Cortex of kidney (tissue), 1 donor: ENCODE measurements at places on chromosomes 7 and 10.

- DNase-seq: no peak
These were observed 41.9 kb downstream of the TAS2R41 start for GRCh38 chr7:143519411-143520131.

DNA sequence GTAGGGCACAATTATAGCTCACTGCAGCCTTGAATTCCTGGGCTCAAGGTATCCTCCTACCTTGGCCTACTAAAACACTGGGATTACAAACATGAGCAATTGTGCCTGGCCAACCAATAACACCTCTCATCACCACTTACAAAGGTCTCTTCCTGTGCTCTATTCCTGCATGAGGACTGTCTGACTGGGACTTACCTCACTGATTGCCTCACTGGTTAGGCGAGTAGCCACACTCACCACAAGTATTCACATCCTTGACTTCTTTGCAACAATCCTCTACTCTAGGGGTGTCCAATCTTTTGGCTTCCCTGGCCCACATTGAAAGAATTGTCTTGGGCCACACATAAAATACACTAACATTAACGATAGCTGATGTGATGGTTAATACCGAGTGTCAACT lies 22.6 kb upstream of the PDIA4 start:
- no peak for DNase-seq

DNA sequence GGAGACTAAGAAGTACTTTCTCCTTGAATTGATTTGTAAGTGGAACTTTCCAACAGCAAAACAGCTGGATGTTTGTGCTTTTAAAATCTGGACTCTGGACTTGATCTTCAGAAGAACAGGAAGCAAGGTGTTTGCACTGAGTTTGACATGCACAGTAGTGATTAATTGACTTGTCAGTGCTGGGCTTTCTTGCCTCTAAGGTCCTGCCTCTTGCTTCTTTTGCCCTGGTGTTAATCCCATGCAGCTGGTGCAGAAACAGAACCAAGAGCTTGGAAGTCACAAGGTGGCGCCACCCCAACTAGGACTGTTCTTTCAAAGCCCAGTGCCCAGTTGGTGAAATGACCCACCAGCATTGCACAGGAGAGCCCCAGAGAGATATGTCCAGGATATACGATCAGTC lies 66.8 kb upstream of the SEPHS1 start:
- no peak for DNase-seq

- DNase-seq: no peak
These were observed 114.9 kb downstream of the DYNC2I1 start for GRCh38 chr7:158971214-158971613.

GRCh38 chr7:146654048-146654447 lies 537.4 kb downstream of the CNTNAP2 start:
- no peak for DNase-seq

DNA sequence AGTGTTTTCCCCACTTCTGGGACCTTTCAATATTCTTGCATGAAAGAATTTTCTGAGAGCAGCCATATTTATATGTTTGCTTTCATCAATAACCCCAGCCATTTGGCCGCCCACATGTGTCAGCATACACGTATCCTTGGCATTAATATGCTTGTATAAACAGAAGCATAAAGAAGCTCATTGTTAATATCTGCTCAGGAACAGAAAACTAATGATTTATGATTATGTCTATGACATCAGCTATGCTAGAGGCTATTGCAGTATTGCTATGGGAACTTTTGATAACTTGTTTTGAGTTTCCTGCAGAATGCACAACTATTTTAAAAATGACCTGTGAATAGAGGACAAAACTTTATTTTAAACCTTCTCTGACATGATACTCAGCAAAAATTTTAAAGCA lies 300.9 kb upstream of the MTPN start:
- DNase-seq: no peak

GRCh38 chr7:158492367-158492764 lies 95.3 kb downstream of the PTPRN2 start:
- DNase-seq: no peak

DNA sequence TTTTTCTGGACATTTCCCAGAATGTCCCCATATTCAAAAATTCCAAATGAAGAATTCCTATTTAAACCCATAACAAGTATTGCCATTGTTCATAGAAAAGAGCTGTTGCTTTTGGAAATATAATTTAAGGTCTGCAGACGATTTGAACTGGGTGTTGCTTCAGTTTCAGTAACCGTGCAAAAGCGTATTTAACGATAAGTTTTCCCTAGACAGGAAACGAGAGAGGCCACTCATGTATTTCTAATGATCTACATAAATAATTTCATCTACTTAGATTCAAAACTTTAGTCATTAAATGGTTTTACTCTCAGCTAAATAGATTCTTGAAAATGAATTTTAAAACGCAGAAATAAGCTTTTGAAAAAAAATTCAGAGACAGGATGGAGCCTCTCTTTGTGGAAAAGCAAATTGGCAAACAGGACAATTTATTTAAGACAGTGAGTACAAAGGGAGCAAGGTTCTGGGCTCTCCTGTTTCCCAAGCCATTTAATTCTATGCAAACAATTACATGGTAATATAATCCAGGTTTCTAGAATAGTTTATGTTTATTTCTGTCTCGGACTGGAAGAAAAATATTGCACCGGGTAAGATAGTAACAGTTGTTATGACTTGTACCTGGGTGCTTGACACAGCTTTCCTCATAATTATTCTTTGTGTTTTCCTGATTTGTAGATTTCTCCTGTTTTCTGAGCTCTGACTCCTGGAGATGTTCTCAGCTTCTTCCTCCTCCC lies 263.0 kb downstream of the BAMBI start:
- DNase-seq: no peak

GRCh38 chr10:105292236-105292635 lies 651.1 kb downstream of the SORCS3 start:
- DNase-seq: no peak

- no peak for DNase-seq
These were observed 6.1 kb upstream of the UBE2H start for GRCh38 chr7:129958643-129959470.

DNA sequence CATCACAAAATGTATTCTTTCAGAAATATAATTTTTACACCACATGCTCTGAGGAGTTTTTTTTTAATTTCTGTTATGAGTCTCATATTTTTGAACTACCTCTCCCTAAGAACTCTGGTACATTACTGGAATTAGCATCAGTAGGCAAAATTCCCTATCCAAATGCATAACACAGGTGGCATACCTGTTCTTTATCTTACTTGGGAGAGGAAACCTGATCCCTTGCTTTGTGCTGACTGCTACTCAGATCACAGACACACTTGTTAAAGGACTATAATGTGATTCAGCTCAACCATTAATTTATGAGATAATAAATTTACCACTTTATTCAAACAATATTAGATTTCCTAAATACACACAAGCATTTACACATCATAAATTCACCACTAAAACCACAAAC lies 617.2 kb downstream of the GRM8 start:
- DNase-seq: no peak

GRCh38 chr7:159064816-159065510 lies 79.7 kb downstream of the VIPR2 start:
- no peak for DNase-seq

- DNase-seq: no peak
These were observed 223.1 kb downstream of the CUX1 start for GRCh38 chr7:102040569-102040968.

DNA sequence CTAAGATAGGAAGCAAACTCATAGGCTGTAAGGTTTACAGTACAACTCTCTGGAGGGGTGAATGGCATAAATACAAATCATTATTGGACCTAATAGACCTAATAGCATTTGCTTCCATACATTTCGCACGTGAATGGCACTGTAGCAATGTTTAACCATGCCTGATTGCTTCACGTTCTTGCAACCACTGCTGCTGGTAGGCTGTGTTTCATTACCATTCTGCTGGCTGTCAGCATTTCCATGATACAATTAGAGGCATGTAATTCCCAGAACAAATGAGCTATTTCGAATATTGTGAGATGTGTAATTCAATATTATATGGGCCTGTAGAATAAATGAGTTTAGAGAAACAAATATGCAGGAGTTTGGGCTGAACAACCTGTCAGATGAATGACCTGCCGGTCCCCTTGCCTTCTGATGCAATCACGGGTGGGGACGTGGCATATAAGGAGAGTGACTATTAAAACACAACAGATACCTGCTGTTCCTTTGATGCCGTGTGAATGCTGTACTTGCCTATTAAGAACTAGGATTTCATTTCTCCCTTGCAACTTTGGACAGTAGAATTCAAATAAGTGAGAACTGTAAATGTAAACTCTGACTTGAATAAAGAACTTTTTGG lies 393.4 kb downstream of the ACTR3B start:
- DNase-seq: no peak

DNA sequence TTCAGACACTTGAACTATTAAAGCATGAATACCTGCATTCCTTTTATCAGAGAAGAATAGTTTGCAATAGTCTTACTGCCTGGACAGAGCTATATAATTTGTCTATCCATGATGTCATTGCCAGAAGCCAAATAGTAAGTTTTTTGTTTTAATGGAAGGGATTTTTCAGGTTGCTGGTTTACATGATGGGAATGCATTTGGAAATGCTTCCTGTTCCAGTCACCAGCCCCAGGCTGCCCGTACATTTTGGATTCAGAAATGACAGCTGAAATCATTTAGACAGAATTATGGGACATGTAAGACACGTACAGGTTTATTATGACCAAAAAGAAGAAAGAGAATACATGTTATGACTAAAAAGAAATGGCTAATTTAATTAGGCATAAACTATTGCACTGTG lies 293.1 kb downstream of the CDK14 start:
- DNase-seq: no peak

DNA sequence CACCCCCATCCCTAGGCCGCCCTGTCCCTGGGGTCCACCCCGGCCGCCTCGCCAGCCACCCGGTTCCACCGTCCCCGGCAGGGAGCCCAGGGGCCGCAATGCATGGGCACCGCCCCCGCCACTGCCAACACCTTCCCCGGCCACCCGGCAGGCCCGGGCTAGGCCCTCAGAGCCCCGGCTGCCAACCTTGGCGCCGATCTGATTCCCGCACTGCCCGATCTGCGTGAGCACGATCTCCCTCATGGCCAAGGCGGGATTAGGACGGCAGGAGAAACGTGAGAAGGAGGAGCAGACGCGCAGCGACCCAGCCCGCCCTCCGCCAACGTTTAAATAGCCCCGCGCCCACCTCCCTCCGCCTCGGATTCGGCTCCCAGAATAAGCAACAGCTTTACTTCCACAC lies at the start of gene TUBB8:
TSS of gene TUBB8 (minus strand) at position 301 of the 400 bp plus-strand sequence. CDS start at position 243, 58 bp downstream.
- DNase-seq: no peak

- no peak for DNase-seq
These were observed 20.4 kb downstream of the GRID2IP start for GRCh38 chr7:6530626-6531491.

- no peak for DNase-seq
These were observed 312.7 kb upstream of the SP8 start for GRCh38 chr7:21099432-21099831.

DNA sequence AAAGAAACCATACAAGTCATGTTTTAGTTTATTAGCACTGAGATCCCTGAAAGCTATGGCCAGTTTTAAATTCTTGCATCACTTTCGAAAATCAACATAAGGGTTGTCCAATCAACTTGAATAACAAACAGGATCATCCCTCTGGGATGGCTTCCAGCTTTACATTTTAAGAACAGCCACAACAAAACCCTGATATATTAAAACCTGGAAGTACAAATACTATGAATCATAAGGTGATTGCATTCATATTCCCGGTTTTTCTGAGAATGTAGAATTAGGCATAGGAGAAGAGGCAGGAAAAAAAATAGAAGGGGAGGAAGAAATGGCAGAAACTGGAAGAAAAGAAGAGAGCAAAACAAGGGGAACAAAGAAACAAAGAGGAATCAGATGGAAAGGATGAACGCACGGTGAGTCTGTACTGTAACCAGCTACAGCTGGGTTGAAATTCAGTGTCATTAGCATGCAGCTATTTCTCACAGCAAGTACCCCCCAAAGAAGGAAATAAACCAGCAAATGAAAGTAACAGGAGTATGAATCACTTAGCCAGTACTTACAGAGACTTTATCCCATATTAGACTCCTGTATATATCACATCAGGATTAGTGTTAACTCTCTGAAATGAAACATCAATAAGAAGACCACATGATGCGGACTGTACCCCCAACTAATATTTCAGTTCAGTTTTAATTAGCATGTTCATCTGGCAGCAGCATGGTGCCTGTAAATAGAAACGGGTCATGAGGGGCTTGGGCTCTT lies 301.3 kb downstream of the RNLS start:
- no peak for DNase-seq

DNA sequence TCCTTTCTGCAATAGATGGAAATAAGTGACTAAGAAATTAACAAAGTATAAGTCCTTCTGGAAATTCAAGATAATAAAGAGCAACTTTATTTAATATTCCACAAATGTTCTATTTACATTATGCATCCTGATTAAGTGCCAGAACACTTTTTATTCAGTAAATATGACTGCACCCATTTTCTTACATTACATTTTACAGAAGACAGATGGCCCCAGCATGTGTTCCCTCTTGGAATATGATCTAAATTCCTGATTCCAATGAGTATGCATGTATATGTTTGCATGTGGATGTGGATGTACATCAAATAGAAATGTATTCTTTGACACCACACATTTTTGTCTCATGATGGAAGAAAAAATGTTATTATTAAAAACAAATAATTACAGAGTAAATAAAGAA lies 628.7 kb upstream of the SEMA3D start:
- DNase-seq: no peak

GRCh38 chr7:72265071-72265904 lies 146.8 kb downstream of the CALN1 start:
- DNase-seq: no peak

- no peak for DNase-seq
These were observed 7.2 kb upstream of the GRID1 start for GRCh38 chr10:86373828-86374227.

GRCh38 chr7:101557978-101558741 lies 70.9 kb downstream of the MYL10 start:
- no peak for DNase-seq

DNA sequence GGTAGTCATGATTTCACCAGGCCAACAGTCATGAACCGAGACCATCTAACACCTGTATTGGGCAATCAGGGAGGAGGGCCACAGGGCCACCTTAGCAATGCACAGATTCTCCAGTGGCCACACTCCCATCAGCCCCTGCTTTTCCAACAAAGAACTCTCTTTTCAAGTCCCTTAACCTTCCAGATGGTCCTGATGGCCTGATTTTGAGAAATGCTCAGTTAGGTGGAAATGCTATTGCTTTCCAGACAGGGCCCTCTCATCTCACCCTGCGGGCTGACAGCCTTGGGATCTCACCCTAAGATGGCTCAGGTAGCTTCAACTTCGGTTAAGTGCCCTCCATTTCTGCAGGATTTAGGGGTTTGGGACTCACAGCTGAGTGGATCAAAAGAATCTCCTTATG lies 131.9 kb upstream of the PRR15 start:
- DNase-seq: no peak

- no peak for DNase-seq
These were observed 5.0 kb upstream of the PAXIP1 start for GRCh38 chr7:155007947-155008346.
